GM12878 (cell line): ENCODE measurements at places on chromosomes 4 and X. TPM values are rescaled to one million over a fixed set of nuclear protein-coding genes. Genes with fewer than 3 reads are reported as not detected.
A peak's percentile ranks its signal among the peaks of the same experiment; 100 is the strongest.

DNA sequence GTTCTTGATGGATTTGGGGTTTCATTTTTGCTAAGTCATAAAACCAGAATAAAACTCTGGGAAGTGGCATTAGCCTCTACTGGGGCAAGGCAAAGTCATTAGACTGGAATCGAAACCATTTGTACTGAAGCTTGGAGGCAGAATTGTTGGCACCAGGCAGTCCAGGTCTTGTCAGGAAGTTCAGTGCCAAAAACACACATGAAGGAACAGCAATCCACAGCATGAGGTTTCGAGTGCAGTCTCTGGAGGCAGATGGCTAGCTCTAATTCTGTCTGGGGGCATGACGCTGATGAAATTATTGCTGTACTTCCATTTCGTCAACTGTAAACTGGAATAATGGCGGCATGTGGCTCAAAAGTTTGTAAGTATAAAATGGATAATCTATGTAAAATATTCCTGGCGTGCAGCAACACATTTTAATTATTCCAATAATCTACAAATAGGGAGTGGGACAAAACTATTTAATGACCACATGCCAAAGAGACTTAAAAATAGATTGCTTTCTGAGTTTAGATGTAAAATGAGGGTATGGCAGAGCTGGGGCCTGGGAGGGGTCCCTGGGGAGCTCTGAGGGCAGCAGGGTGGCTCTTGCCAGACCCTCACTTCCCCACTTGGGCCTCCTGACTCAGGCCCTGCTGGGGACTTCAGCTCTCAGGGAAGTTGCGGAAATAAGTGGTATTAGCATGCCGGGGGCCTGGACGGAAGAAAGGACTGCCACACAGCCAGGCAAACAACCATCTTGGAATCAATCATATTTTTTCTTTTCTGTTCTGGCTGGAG lies 18.8 kb upstream of the CENPU start:
- DNase-seq: no peak

DNA sequence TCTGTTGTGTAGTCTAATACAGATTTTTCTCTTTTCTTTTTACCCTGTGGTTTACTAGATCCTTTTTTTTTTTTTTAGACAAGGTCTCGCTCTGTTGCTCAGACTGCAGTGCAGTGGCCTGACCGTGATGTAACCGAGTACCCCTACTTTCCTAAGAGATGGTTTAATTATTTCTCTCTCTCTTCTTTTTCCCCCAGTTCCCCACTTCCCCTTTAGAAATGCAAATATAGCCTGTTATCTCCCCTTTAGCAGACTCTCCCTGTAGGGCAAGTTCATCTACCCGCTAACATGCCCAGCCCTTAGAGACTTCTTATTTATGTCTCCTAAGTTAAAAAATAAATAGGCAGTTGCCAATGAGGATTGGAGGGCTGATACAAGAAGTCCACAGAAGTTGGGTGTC lies 4.5 kb downstream of the SNX25 start:
- DNase-seq: peak; percentile 80

DNA sequence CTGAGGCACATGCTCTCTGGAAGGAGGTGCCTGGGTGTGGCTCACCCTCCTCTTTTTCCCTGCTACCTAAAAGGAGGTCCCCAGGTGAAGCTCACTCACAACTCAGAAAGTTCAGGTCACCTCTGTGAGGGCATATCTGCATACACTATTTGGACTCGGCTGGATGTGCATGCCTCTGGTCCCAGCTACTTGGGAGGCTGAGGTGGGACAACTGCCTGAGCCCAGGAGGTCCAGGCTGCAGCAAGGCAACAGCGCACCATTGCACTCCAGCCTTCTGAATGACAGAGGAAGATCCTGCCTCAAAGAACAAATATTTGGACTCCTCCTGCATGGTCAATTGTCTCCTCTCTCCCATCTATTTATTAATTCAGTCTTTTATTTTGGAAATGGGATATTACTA lies 46.4 kb downstream of the CPLX1 start:
- DNase-seq: no peak

DNA sequence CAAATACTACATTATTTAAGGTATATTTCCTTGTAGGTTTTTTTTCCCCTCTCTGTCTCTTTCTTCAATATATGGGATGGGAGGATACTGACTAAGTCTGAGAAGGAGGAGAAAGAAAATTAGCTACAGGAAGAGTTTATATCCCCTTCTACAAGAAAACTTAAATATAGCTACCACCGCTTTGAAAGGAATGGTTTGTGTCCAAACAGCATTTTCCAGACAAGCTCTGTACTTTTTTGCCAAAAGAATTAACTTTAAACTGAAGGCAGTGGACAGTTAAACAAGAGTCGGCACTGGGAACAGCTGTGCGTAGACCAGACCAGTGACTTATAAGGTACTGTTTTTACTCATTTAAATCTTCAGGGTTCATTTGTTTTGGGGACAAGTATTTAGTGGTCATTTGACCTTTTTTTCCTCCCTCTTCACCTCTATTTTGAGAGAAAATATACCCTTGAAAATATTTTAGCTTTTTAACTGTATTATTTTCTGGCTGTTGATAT lies 303.7 kb downstream of the ARHGAP24 start:
- DNase-seq: no peak

DNA sequence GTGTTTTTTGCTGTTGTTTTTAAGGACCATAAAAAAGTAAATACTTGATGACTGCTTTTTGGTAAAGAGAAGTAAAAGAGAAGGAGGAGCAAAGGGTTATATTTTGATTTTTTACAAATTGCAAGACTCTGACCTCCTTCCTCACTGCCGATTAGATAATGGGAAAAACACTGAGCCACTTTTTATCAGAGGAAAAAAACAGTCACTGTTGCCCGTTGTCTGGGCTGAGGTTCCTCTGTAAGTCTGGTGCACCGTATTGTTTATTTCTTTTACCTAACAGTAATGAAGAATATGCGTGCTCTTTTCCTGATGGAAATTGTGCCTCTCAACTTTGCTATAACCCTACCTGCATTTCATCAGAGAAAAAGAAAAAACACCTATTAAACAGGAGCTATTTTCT lies 178.7 kb upstream of the EMCN start:
- no peak for DNase-seq

GRCh38 chrX:153338836-153339235 lies 4.9 kb downstream of the ZNF275 start:
- no peak for DNase-seq

DNA sequence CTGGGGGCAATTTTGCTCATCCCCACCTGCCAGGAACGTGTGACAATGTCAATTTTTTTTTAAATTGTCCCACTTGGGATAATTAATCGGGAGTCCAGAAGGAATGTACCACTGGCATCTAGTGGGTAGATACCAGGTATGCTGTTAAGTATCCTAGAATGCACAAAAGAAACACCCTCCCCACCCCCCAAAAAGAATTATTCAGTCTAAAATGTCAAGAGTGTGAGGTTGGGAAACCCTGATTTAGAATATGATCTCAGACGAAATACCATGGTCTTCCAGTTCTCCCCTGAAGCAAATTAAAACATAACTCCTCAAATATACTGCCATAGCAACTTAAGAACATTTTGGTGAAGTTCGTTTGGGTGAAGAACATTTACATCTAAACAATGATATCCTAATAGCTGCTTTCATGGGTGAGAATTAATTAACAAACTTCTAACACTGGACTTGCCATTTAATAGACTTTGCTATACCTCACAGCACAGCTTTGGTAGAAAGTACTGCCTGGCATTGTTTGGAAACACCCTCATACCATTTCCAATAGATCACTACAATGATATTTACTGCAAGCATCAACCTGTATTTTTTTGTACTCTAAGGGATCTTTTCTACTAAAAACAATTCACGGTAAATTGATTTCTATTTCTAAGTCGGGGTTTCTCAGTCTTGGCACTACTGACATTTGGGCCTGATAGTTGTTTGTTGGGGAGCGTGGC lies 36.5 kb downstream of the SH3RF1 start:
- no peak for DNase-seq

DNA sequence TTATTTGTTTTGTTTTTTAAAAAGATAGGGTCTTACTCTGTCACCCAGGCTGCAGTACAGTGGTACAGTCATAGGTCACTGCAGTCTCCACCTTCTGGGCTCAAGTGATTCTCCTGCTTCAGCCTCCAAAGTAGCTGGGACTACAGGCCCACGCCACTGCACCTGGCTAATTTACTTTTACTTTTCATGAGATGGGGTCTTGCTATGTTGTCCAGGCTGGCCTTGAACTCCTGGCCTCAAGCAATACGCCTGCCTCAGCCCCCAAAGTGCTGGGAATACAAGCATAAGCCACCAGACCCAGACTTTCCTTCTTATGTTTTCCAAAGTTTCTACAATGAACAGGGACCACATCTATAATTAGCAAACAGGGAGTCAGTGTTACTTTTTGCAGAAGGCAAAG lies 37.9 kb upstream of the MXD4 start:
- no peak for DNase-seq

DNA sequence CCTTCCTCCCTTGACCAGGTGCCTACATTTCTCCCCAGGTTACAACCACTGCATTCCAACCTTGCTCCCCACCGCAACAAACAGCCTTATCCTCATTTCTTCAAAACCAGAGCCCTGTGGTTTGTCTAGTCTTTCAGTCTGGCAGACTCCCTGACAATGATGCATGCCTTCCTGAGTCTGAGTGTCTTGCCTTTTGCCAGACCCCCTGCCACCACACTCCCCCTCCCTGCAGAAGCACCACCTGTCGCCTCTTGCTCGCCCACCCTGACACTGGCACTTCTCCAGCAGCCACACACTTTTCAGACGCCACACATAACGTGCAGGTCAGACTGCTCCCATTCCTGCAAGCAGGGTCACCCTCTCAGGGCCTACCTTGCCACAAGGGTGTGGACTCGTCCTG lies 349.2 kb upstream of the NOCT start:
- DNase-seq: no peak

GRCh38 chrX:75963774-75964173 lies 178.7 kb upstream of the MAGEE2 start:
- no peak for DNase-seq

DNA sequence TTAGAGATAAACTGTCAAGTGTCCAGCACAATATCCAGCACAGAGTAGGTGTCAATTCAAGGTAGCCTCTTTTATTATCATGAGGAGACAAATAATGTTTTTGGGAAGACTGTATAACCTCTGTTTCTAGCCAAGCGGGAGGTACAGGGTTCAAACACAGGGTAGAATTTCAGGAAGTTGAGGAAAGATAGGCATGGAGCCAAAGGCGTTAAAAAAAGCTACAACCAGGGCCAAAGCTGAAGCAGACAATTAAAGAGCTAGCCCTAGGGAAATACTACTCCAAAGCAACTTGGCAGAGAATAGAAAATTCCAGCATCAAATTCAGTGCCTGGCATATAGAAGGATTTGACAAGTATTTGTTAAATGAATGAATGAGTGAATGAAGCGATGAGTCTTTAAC lies 40.0 kb upstream of the CASK start:
- DNase-seq: no peak

DNA sequence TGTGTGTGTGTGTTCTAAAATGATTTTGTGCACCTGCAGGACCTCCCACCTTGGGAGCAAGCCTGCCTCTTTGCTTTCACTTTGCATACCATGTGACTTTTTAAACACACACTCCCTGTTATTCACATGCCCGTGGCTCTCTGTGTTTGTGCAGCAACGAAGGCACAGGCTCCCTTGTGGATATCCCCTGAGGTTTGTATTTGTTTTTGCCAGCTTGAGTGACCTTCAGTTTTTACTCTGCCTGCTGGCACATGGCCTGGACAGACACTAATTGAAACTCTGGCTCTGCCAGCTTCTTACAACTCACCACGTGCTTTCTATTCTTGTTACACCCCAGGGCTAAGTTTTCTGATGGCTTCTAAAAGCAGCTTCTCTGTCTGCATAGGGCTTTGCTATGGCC lies 885.8 kb downstream of the SH3BGRL start:
- no peak for DNase-seq

GRCh38 chr4:152462695-152463094 lies 73.2 kb downstream of the FBXW7 start:
- no peak for DNase-seq

GRCh38 chr4:10083331-10083771 lies 33.2 kb downstream of the WDR1 start:
- DNase-seq: no peak

GRCh38 chr4:3364634-3365314 lies 72.0 kb downstream of the RGS12 start:
- DNase-seq: no peak

DNA sequence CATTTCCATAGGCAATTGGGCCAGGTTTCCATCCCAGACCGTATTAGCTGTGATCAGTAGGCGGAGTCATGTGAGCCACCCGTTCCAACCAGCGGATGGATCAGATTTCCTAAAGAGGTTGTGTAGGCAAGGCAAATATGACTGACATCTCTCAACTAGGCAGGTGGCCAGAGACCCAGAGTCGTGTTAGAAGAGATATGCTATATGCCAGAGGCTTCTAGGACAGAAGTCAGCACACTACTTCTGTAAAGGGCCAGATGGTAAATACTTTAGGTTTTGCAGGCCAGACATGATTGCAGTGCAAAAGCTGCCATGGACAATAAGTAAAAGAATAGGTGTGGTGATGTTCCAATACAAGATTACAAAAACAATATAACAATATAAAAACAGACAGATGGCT lies 788.4 kb downstream of the RPA4 start:
- DNase-seq: no peak

DNA sequence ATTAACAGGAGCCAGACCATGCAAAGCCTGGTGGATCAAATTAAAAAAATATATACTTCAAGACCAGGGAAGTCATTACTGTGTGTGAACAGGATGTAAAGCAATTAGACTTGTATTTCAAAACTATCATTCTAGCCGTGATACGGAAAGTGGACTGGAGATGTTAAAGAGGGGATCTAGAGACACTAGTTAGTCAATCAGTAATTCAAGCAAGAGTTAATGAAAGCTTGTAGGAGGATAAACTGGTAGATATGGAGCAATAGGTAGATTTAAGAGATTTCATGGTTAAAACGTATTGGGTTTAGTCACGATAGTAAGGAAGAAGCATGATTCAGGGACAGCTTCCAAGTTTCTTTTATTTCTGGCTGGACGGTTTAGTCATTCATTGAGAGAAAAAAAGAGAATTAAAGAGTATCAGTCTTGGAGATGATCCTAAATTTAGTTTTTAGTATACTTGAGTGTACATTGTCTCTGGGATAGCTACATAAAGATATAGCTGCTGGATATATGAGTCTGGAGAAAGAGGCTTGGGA lies 3.9 kb downstream of the MAD2L1 start:
- DNase-seq: no peak

GRCh38 chr4:114791976-114792375 lies 193.4 kb downstream of the UGT8 start:
- no peak for DNase-seq

DNA sequence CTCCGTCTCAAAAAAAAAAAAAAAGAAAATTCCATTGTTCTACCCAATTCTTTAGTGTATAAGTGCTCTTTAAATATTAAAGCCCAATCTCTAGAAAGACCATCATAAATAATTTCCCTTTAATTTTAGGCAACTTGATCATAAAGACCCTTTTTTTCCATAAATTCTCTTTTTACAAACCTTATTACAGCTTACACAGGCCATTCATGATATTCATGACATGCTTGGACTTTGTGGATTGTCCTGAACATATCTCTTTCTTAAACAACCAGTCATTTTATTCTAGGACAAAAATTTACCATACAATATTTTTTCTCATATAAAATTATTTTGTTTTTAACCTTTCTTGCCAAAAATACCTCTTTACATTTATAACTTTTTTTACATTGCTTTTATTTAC lies 30.5 kb downstream of the TLR8 start:
- DNase-seq: no peak

- no peak for DNase-seq
These were observed 89.9 kb downstream of the FTHL17 start for GRCh38 chrX:30981968-30982367.

MAGEA12 gene
- not detected in 2 replicates for total RNA-seq

SH3TC1 gene
- total RNA-seq: 39.6 and 47.0 TPM in 2 replicates

MED14 gene
- 43.9 and 46.6 TPM in 2 replicates for total RNA-seq

PCYT1B gene
- total RNA-seq: 0.08 and 0.10 TPM in 2 replicates

ZFP42 gene
- total RNA-seq: 0.13 and 0.16 TPM in 2 replicates

GNRHR gene
- total RNA-seq: not detected in 2 replicates

PPEF2 gene
- not detected in 2 replicates for total RNA-seq

SPANXB1 gene
- not detected in 2 replicates for total RNA-seq
